ENCODE measurements at places on chromosomes 3 and 15.
A peak's percentile ranks its signal among the peaks of the same experiment; 100 is the strongest.

GRCh38 chr15:83127547-83128150 lies 20.2 kb downstream of the TM6SF1 start:
- no peak for DNase-seq

DNA sequence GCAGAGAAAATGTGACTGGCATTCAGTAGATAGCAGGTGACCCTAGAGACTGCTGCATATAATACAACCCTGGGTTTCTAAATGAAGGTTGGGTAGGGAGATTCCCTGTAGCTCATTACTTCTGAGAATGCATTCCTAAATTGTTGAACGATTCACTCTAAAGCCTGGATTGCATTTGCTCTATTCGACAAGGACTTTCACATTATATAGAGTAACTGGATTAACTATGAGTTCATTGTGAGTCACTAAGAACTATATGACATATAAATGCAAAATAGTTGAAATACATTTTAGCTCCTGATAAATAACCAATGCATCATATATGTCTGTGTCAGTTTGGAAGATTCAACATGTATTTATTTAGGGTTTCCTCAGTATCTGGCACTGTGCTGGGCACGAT lies 294.7 kb upstream of the CCDC54 start:
- DNase-seq: no peak

- no peak for DNase-seq
These were observed 244.5 kb downstream of the OCA2 start for GRCh38 chr15:27854601-27855000.

GRCh38 chr15:69298697-69299441 lies at the start of gene PAQR5:
TSS of gene PAQR5 (plus strand) at chr15:69298912. CDS start at chr15:69360081, 61,169 bp downstream.
- DNase-seq: peak; percentile 39

DNA sequence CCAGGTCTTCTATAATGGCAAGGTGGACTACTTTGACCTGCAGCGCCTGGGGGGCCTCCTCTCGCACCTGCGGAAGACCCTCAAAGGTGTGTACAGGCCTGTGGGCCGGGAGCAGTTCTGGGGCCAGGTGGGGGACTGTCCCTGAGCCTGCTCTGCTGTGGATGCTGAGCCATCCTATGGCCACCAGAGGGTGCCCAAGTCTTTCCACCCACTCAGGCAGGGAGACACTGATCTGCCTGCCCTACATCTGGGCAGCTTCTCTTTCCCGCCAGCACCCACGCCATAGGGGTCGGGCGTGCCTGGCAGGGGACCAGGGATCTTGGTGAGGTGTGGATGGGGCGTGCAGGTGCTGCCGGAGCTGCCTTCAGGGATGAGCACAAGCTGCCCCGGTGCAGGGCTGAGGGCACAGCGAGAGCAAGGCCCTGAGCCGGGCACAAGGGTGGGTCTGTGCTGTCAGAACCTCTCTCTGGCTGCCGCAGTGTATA lies 14.1 kb downstream of the RNF123 start:
- DNase-seq: peak; percentile 84

Data from germinal center (tissue), 1 donor.